ENCODE measurements at places on chromosomes 3 and 15.

- DNase-seq = no peak
Measured at GRCh38 chr3:123693584-123694190, 108.8 kb upstream of the HACD2 start.

- no peak for DNase-seq
Measured at GRCh38 chr15:81098861-81099651, 35.0 kb upstream of the CFAP161 start.

GRCh38 chr15:82946155-82946701 is 6.3 kb downstream of the HOMER2 start:
- no peak for DNase-seq

DNA sequence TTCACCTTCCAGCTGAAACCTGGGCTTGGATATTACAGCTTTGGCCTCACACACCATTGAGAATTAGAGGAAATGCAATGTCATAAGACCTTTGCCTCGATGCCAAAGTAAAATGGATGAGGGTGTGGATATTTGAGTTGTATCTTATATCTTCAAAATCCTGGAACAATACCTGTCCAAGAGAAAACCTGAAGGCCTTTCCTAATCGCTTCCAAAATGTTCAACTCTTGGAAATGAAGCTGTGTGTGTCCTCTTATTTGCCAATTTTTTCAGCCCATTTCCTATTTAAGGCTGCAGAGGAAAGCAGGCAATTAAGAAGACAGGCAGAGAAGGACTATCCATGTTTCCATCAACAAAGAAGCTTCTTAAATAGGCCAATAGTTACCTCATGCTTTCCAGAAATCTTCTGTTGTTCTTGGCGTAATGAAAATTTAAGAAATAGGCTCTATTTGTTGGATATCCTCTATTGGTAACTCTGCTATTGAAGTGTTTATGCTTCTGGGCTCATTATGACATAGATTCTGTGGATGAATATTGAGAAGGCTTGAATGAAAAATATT is 99.5 kb upstream of the ZBTB20 start:
- no peak for DNase-seq

GRCh38 chr3:195241592-195242355 is 29.2 kb downstream of the XXYLT1 start:
- no peak for DNase-seq
